ENCODE measurements at places on chromosomes 2 and 18.

DNA sequence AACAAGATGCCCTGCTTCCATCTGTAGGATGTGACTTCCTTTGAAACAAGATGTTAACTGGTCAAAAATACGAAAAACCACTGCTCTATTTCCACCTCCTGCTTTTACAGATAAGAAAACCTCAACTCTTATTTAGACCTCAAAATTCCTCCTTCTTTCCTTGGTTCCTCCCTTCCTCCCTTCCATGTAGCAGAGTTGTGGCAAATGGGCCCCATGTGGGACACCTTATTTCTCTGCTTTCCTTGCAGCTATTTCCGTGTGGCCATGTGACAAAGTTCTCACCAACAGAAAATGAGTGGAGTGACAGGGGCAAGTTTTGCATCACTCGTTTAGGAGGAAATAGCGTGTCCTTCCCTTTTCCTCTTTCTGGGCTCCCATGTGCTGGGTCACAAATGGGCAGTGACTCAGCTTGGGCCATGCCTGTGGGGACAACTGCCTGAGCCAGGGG is 69.4 kb upstream of the SMAD2 start:
- no peak for DNase-seq

DNA sequence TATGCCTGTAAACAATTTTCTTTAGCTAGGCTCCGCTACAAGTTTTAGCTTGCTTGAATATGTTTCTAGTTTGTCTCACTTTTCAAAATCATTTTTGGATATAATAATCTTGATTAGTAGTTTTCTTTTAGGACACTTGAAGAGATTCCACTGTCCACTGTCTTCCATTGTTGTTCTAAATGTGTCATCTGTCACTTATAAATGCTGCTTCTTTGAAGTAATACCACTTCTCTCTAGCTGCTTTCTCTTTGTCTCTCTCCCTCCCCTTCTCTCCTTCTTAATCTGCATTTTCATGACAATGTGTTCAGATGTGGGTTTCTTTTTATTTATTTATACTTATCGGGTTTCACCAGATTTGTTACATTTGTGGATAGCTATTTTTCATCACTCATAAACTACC is 73.7 kb upstream of the DPP10 start:
- no peak for DNase-seq

DNA sequence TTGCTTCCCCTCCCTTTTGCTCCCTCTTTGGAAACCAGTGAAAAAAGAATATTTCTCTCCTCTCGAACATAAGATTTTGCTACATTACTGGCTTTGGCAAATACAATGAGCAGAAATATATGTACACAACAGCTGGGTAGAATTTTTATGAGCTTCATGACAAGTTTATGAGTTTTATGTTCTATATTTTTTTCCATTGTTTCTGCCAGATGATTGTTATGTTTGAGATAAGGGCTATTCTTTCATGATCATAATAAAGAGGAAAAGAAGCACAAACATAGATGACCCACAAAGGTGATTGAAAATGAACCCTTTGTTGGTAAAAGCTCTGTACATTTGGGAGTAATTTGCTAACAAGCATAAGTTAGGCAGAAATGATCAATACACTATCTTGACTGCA is 14.8 kb upstream of the TFPI start:
- no peak for DNase-seq

GRCh38 chr2:174343343-174343622 is 8.5 kb downstream of the SP9 start:
- no peak for DNase-seq

DNA sequence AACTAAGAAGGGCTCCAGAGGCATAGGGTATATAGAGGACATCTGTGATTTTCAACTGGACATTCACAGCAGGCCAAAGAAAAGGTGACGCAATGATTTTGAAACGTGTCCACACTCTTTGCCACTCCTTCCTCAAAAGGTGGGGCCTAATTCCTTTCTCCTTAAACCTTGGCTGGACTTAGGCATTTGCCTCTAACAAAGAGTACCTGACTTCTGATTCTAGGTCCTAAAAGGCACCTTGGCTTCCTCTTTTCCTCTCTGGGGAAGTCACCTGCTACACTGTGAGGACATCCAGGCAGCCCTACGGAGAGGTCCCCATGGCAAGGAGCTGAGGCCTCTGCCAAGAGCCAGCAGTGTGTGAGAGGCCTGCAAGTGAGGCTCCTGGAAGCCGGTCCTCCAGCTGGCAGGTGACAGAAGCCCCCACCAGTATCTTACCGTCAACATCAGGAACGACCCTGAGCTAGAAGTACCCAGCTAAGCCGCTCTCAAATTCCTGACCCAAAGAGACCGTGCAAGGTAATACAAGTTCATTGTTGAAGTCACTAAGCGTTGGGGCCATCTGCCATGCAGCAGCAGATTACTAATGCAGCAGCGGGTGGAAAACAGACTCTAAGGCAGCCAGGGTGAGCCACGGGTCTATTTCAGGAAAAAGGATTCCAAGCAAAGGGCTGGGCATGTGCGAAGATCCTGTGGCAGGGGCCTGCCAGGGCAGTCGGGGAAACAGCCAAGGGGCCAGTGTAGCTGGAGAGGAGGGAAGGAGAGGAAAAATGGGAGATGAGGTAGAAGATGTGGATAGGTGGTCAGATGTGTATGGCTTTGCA is 7.4 kb upstream of the HES6 start:
- no peak for DNase-seq

GRCh38 chr2:63249161-63249560 is 198.5 kb downstream of the OTX1 start:
- no peak for DNase-seq

- no peak for DNase-seq
These were observed 294.9 kb upstream of the SYT4 start for GRCh38 chr18:43572163-43572562.

- peak; percentile 30 for DNase-seq
These were observed 26.0 kb downstream of the MAP3K20 start for GRCh38 chr2:173101687-173102086.

GRCh38 chr18:72819050-72819449 is 48.7 kb downstream of the NETO1 start:
- DNase-seq = no peak

DNA sequence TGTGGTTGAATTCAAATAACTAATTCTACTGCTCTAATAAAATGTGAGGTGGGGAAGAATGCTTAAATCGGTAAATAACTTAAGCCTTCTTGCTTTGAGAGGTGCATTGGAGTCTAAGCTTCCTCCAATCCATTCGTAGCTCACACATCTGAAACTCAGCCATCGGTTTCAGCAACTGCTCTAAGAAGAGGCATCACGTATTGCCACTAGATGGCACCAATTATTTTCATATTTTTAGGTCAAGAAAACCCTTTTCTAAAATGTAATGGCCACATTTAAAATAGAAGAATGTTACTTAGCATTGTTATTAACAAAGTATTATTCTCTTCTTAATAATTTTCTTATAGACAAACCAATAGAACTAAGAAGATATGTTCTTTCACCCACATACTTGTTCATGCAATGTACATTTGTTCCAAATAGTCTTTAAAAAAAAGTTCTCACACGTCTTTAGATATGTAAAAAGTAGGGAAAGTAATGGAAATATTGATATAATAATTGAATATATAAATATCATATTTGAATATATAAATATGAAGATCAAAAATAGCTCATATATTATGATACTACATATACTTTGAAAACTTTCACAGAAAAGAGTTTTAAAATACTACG is 229.8 kb downstream of the CCDC178 start:
- peak; percentile 17 for DNase-seq

DNA sequence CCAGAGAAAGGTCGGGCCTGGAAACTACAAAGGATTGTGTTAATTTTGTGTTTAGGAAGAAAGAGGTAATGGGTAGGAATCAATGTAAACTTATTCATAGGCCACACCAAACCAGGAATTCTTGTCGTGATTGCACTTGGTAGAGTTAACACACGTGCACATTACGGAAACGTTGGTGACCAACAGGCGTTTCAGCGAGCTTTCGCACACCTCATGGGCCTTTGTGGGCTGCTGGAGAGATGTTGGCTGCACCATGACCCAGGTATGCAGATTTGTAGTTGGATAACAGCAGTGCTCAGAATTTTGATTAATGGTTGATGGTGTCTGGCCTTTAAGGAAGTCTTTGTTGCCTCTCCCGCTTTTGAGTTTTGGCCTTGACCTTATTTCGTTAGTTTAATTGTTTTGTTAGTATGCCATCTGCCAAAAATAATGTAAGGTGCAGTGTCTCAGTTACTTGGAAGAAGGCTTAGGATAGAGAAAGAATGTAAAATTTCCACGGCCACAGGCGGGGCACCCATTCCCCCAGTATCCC is 1.9 kb downstream of the ZNF236 start:
- no peak for DNase-seq

GRCh38 chr2:60780721-60781120 is 24.7 kb downstream of the PAPOLG start:
- DNase-seq = no peak

DNA sequence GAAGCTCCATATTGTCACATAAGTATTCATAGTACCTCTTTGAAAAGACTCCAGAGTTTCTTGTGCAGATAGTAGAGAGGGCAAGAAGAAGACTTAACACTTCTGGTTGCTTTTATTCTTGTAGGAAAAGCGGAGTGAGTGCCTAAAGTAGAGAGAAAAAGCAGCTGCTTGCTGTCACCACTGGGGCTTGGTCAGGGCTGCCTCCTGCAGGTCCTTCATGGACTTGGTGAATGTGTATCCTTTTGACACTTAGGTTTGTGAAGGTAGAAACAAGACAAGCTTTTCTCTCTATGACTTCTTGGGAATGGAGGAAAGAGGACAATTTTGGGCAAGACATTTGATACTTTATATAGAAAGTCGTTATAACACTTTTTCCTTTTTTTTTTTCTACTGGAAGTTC is 312.8 kb upstream of the FANCL start:
- no peak for DNase-seq
